ENCODE measurements at places on chromosomes 11 and 22.
A peak's percentile ranks its signal among the peaks of the same experiment; 100 is the strongest.

- DNase-seq, result peak; percentile 70
Measured at GRCh38 chr11:17273668-17274282, 2.8 kb upstream of the NUCB2 start.

GRCh38 chr11:250740-251299 lies 14.0 kb downstream of the PSMD13 start:
- peak; percentile 68 for DNase-seq

DNA sequence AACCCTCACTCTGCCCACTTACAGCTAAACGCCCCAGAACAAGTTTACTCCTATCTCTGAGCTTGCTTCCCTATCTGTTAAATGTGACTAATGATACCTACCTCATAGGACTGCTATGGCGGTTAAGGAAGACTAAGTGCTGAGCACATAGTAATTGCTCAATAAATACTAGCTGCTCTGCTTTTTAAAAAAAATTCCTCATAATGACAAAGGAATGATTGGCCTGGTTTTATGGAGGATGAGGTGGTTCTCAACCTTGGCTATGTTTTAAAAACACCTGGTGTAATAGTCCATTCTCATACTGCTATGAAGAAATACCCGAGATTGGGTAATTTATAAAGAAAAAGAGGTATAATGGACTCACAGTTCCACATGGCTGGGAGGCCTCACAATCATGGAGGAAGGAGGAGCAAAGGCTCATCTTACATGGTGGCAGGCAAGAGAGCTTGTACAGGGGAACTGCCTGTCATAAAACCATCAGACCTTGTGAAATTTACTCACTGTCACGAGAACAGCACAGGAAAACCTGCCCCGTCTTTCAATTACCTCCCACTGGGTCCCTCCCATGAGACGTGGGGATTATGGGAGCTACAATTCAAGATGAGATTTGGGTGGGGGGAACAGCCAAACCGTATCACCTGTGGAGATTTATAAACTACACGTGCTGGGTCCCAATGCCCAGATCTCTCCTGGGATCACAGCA lies 127.2 kb upstream of the SYT13 start:
- no peak for DNase-seq

DNA sequence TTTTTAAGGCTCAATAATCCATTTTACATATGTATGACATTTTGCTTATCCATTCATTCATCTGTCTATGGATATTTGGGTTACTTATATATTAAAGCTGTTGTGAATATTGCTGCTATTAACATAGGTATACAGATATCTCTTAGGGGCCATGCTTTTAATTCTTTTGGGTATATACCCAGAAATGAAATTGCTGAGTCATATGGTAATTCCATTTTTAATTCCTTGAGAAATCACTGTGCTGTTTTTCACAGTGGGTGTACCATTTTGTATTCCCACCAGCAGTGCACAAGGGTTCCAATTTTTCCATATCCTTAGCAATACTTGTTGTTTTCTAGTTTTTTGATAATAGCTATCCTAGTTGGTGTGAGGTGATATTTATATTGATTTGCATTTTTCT lies 19.0 kb downstream of the PRMT3 start:
- DNase-seq, result no peak

GRCh38 chr11:5923794-5924193 lies 18.3 kb upstream of the OR56A3 start:
- no peak for DNase-seq

- no peak for DNase-seq
Measured at GRCh38 chr11:121930004-121930965, 185.7 kb downstream of the BLID start.

DNA sequence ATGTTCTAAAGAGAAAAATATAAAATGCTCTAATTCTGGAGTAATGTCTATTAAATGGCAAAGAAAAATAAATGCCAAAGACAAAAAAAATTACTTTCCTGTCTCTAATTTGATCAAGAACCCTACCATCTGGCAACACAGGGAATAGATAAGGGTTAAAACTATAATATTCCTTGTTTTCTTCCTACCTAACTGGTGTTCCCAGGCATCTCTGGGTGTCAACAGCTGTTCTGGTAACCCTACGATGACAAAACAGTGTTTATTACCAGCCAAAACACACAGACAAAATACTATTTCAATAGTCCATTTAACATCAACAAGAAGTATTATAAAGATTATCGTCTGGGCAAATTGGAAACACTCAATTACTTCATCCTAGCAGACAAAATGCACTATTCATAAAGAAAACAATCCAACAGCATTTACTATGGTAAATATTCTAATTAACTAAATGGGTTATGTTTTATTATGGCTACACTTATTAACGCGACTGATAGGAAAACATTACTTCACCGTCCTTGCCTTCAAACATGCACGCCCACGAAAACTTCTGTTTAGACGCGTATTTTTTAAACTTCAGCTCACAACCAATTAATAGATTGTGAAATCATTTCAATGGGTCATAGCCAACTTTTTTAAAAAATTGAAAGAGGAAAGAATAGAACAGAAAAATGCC lies 50.6 kb downstream of the LGR4 start:
- DNase-seq, result no peak

All from T-helper 2 cell (primary cell).